ENCODE measurements at places on chromosomes 3 and 15.

DNA sequence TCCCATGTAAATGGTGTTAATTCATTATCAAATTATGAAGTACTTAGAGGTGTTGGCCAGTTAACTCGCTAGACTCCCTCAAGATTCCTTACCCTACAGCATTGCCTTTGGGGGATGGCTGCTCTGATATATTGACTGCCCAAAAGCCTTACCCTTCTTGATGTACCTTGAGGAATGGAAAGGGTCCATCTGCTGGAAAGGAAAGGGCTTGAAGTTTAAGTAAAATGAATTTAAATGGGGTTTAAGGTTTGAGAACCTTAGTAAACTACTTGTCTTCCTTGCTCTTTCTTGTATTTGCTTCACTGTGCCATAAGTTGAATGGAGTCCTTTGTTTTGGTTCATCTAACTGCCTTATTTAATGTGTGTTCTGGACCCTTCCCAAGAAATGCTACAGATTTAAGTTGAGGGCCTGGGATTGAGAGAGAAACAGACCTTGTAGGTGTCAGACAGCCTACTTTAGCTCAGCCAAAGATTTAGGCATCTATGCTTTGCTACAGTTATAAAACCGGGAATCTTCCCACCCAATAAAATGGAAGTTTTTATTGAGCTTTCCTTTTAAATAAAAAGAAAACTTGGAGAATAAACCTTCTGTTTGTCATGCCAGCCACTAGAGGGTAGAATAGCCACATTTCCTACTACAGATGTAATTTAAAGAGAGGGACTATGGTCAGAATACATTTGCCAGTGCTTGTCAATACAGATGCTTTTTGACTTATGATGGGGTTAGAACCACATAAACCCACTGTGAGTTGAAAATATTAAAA is 25.3 kb downstream of the CMSS1 start:
- DNase-seq, result no peak

DNA sequence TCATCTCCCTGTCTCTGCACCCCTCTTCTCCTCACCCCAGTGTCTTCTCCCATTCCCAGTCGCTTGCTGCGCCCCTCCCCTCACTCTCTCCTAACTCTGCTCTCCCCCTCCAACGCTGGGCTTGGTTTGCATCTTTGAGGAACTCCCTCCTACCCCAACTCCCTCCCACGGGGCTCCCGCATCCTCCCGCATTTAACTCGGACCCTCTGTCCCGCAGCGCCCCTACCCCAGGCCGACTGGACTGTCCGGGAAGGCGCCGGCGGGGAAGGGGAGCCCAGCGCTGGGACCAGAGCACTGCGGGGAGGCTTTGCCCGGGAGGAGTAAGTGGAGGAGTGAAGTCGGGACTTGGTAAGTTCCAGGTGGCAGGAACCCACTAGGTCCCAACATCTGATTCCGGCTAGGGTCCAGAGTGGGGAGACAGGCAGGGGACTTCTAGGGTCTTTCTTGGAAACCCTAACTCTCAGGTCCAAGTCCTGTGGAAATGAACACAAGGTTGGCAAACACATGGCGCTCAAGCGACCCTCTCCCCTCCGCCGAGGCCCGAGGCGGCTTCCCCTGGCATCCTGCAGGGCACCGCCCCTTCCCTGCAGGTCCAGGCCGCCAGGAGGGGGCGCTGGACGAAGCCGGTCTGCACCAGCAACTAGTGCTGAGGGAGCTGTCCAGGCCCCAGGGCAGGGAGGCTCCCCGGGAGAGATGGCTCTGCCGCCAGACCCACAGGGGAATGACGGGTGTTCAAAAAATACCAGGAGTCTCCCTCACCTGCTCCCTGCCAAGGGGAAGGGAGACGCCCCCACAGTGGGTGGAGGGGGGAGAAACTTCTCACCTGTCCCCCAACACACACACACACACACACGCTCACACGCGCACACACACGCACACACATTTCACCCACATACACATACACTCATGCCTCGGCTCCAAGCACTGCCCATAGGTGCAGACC is 53.2 kb downstream of the LHFPL4 start:
- peak; percentile 53 for DNase-seq

DNA sequence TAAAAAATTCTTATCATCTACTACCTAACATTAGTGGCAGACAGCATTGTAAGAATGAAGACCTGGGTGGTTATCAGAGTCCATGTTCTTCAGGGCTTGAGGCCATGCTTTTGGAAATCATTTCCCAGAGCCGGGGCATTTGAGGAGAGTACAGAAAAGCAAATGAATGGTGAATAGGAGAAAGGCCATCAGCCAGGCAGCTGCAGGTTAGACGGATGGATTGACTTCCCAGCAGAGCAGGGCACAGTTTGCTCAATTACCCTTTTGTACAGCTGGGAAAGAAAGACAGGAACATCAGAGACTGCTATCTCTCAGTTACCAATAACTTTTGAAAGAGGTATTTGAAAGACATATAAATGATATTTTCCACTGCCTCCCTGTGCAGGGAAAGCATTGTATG is 135.6 kb downstream of the ALCAM start:
- DNase-seq, result no peak

DNA sequence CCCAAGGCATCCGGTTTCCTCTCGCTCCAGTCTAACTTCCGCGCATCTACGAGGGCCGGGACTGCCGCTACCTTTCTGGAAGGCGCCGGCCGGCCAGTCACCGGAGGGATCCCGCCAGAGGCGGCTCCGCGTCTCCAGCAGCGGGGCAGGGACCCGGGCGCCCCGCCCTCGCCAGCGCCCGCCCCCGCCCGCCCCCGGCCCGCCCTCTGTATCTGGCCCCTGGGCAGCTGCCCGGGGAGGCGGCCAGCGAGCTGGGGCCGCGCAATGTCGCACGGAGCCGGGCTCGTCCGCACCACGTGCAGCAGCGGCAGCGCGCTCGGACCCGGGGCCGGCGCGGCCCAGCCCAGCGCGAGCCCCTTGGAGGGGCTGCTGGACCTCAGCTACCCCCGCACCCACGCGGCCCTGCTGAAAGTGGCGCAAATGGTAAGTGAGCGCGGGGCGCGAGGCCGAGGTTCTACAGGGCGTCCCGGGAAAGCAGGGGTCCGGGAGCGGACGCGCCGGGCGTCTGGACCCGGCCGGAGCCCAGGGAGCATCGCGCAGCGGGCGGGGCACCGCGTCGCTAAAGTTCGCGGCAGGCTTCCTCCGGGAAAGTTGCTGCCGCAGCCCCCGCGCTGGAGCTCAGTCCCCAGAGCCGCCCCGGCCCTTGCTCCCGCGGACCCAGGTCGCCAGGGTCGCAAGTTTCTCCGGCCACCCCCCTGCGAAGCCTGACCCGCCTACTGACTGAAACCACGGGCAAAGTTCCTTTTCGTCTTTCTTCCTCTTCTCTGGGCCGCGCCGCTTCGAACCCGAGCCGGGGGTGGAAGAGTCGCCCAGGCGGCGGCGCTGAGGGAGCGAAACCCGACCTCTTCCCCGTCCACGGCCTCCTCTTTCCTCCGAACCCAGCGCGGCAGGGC is at the start of gene CMTM7:
Gene CMTM7 (plus strand): TSS at position 211 of the 893 bp plus-strand sequence. CDS start 54 bp downstream, at position 265.
- DNase-seq, result peak; percentile 65

- DNase-seq, result no peak
Observed at GRCh38 chr3:4834403-4834866, 144.8 kb upstream of the BHLHE40 start.

GRCh38 chr3:154148541-154148940 is 27.4 kb downstream of the ARHGEF26 start:
- DNase-seq, result no peak

DNA sequence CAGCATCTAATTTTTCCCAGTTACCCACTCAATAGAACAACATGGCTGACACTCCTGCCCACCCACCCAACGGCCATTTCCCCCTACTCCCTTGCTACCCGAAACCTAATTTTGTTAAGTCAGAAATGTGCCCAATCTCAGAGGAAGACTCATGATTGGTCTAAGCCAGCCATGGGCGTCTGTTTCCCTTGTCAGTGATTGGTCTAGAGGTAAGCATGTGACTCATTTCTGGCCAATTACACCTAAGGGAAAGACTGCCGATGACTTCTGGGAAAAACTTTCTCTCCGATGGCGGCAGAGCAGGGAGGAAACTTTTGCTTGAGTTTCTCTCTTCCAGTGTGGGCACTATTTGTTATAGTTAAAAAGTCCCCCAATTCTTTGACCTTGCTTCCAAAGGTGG is 72.9 kb downstream of the RPLP1 start:
- DNase-seq, result no peak

- no peak for DNase-seq
Observed at GRCh38 chr15:61128343-61128742, 100.8 kb downstream of the RORA start.

GRCh38 chr15:85681386-85681785 is 113.3 kb downstream of the KLHL25 start:
- DNase-seq, result no peak

GRCh38 chr3:37223141-37223558 is 48.8 kb upstream of the LRRFIP2 start:
- DNase-seq, result no peak

DNA sequence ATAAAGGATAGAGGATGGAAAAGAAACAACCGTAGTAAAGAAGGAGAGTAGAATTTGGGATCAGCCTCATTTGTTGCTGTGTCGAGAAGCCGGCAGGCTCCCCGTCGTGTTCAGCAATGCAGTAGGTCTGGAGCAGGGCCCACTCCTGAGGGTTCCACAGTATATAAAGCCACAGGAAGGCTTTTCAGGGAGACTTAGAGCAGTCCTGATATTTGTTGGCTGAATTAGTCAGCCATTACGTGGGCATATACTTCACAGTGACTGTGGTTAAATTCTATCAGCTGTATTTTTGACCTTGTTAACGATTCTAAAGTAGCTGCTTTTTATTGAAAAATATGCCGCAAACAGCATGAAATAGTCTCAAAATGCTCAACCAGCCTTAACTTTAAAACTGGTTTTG is 149.5 kb downstream of the ITPR1 start:
- DNase-seq, result no peak

GRCh38 chr15:68550498-68551295 is 28.1 kb upstream of the CORO2B start:
- peak; percentile 68 for DNase-seq

DNA sequence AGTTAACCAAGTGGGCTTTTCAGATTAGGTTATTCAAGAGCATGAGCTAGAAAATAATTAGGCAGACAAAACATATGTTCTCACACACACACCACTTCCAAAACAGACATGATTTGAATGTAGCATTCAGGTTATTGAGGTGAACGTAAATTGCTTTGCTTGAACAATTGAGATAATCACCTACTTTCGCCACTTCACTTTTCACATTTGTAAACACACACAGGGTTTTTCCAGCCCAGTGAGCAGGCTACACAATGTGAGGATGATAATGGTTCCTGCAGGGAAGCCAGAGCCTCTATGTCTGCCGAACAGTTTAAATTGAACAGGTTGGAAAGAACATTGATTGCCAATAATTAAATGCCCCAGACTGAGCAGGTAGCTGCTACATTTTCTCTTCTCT is 560.8 kb downstream of the OCA2 start:
- no peak for DNase-seq

DNA sequence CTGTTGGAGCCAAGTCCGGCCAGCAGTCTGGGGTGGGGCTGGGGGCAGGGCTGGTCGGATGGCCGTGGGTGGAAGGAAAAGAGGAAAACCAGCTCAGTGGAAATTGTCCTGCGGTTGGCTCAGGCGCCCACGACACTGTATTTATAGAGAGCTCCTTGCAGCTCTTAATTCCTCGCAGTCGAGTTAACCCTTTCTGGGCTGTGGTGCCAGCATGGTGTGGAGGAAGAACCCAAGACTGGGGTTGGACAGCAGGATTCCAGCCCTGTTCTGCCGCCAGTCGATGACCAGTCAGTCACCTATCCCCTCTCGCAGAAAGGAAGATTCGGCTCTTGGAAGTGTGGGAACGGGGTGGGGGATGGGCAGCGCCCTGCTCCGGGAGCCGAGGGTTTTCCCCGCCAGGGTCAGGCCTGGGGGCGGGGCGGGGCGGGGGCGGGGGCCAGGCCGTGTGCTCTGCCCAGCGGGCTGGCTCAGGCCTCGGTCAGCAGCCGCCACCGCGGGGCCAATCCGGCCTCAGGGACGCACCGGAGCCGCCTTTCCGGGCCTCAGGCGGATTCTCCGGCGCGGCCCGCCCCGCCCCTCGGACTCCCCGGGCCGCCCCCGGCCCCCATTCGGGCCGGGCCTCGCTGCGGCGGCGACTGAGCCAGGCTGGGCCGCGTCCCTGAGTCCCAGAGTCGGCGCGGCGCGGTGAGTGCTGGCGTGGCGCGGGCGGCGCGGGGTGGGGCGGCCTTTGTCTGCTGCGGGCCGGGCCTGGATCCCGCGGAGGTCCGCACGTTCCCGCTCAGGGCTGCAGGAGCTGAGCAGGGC is at the start of gene CD276:
Gene CD276 (plus strand): TSS at position 607 of the 804 bp plus-strand sequence. CDS start 15,257 bp downstream, outside the sequence.
- DNase-seq, result no peak

GRCh38 chr3:115667738-115668065 is 44.4 kb downstream of the GAP43 start:
- no peak for DNase-seq

GRCh38 chr15:91678003-91678402 is 175.5 kb upstream of the SLCO3A1 start:
- DNase-seq, result no peak

DNA sequence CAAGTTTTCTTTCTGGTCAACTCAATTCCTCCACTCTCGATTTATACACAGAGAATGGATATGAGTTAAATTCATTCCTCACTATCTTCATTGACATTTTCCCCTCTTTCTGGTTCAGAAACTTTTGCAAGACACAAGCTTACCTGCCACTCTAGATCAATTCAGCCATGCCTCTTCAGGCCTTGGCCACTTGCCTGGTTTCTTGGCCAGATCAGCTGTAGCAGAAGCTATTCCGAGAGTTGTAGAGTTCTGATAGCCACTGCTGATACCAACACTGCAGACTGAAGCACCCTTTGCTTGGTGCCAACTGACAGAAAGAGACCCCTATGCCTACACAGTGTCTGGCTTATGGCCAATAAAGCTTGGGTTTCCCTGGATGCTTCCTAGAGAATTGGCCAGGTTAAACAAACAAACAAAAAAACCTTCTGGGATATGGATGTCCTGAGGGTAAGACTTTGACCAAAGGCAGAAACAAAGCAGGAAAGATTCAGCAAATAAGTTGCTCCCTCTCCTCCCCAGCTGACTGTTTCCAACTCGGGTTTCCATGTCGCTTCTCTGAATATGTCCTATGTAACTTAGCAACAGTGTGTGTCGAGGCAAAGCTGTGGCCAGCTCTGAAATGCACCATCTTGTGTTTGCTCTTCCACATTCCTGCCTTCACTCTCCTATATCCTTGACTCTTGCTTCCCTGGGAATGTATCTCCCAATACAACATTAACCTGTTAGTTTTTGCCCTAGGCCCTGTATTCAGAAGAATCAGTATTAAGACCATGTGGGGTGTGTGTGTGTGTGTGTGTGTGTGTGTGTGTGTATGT is 521.6 kb downstream of the EPHA3 start:
- no peak for DNase-seq

DNA sequence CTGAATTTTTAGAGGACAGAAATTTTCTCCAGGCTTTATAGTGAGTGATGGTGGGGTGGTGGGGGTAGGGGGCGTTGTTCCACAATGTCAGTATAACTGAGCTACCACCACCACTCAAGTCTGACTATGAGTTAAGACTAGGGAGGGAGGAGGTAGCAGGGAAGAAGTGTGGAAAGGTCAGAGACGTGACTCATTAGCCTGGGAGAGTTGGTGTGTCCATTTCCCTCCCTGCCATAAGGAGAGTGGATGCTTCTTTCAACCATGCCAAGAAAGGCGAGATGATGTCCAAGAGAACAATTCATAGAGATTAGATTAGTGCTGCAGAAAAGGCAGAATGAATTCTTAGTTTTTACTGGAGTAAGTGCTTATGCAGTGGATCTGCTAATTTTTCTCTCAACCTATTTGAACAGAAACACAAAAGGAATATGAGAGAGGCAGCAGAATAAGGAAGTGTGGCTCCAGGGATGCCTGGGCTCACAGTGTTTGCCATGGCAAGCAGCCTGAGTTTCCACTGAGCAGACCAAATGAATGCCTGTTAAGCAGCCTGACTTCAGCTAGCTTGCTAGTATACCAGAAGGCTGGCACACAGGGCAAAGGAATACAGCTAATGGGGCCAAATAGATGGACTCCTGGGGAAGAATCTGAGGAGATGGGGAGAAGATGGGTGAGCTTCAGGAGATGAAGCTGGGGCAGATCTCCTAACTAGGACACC is 708.9 kb downstream of the NTRK3 start:
- DNase-seq, result no peak
